ENCODE measurements at places on chromosomes 1 and 21.

GRCh38 chr1:12555411-12556367 lies 62.3 kb downstream of the DHRS3 start:
- no peak for DNase-seq

GRCh38 chr1:12188115-12188514 lies 21.3 kb downstream of the TNFRSF1B start:
- no peak for DNase-seq

- DNase-seq: peak; percentile 82
Observed at GRCh38 chr1:158019171-158019868, 25.9 kb downstream of the KIRREL1 start.

GRCh38 chr1:231376101-231376500 lies 38.0 kb downstream of the SPRTN start:
- DNase-seq: no peak

DNA sequence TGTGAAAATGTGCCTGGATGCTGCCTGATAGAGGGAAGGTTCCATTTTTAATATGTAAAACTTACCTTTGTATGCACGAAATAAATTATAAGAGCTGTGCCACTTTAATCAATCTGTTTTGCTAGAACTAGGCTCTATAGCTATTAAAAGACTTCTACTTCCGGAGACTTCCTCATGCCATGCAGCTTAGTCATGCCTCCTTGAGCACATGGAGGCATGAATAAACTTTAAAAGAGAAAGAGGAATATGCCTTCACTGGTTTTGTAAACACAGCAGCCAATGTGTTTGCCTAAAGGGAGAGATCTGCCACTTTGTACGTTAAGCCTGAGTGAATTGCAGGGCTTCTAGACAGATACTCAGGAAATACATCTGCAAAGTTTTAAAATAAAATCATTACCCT lies 604.6 kb downstream of the LRRIQ3 start:
- DNase-seq: no peak

DNA sequence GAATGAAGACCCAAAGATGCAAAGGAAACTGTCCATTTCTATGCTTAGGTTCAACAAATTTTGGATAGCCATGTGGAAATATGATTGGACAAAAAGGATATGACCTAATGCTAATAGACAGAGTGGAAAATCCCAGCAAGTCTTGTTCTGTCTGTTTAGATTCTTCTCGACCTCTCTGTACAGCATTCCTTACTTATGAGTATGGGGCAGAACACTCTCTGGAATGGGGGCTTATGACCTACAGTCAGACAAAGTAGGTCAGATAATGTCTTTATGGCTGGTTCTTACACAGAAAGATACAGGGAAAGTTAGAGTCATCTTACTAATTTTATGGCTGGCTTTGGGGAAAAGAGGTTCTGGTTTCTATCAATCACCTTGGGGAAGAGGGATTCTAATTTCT lies 2.8 kb downstream of the GCSAML start:
- no peak for DNase-seq

DNA sequence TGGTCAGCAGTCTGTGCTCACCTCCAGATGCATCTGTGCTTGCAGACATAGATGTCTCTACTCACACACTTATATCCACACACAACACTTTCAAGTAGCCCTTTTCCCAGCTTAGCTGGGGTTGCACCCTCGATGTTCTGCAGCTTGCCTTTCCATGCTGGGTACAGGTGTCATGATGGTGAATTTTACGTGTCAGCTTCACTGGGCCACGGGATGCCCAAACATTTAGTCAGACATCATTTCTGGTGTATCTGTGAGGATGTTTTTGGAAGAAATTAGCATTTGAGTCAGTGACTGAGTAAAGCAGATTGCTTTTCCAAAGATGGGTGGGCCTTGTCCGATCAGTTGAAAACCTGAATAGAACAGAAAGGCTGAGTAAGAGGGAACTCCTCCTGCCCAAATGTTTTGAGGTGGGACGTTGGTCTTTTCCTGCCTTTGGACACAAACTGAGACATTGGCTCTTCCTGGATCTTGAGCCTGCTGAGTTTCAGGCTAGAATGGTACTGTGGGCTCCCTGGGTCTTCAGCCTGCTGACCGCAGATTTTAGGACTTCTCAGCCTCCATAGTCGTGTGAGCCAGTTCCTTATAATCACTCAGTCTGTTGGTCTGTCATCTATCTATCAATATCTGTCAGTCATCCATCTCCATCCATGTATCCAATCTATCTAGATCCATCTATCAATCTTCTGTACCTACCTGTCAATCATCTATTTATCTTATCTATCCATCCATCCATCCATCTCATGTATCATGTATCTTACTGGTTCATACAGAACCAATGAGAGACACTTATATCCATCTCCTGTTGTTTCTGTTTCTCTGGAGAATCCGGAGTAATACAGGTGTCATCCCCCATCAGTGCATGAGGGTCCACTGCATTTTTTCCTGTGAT lies 12.7 kb upstream of the OBSCN start:
- no peak for DNase-seq

Measured in right forelimb (tissue), 1 donor.